ENCODE measurements at places on chromosomes 11 and 22.
A peak's percentile ranks its signal among the peaks of the same experiment; 100 is the strongest.

- peak; percentile 97 for DNase-seq
Measured at GRCh38 chr22:35589071-35589755, 27.9 kb downstream of the MB start.

DNA sequence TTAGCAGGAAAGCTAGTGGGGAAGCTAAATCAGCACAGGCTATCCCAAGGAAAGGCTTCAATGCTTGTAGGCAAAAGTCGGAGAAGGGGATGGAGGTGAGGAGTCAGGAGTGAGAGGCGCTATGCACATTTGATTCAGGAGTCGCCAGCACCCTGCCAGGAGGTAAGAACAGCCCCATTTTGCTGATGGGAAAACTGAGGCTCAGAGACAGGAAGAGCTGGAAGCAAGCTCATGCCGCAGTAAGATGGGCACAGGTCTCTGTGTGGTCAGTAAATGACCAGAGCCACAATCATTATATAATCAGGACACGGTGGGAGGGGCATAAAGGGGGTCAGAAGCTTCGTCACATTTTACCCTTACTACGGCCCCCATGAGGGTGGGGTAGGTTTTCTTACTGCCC lies 504.4 kb downstream of the MN1 start:
- DNase-seq = no peak

GRCh38 chr11:74102321-74102720 lies 68.5 kb downstream of the C2CD3 start:
- DNase-seq = no peak

DNA sequence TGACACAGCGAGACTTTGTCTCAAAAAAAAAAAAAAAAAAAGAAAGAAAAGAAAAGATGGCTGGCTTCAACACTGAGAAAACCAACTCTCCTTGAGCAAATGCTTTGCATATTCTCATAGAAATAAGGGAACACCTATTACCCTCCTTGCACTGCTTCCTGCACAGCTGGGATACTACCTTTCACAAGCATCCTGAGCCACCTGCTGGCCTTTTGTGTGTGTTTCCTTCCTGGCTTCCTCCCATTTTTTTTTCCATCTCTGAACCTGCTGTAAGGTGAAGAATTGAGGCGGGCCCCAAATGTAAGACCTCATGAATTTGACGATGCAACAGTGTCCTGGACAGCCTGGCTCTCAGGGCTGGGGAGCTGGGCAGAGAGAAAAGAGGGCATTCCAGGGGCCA lies 1.9 kb upstream of the RFPL3 start:
- DNase-seq = peak; percentile 45

- no peak for DNase-seq
Measured at GRCh38 chr11:33064033-33064825, 24.9 kb downstream of the TCP11L1 start.

GRCh38 chr11:10550503-10551289 lies 9.7 kb upstream of the RNF141 start:
- DNase-seq = peak; percentile 32

- DNase-seq = no peak
Measured at GRCh38 chr11:124081483-124081882, 33.8 kb upstream of the VWA5A start.

DNA sequence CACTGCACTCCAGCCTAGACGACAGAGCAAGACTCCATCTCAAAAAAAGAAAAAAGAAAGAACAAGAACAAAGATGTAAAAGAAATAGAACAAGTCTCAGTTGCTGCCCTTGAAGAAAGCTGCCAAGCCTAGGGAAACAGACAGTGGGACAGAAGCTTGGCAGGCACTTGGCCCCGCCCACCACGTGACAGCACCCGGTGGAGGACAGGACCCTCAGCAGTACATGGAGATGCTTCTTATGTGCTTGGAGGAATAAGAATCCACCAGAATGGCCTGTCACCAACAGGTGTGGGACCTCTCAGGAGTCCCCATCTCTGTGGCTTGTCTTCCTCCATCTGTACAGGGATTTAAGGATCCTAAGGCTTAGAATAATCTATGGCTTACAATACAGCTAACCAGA lies 7.6 kb upstream of the TMPRSS6 start:
- no peak for DNase-seq

GRCh38 chr11:3009481-3009880 lies 17.4 kb upstream of the NAP1L4 start:
- DNase-seq = no peak

DNA sequence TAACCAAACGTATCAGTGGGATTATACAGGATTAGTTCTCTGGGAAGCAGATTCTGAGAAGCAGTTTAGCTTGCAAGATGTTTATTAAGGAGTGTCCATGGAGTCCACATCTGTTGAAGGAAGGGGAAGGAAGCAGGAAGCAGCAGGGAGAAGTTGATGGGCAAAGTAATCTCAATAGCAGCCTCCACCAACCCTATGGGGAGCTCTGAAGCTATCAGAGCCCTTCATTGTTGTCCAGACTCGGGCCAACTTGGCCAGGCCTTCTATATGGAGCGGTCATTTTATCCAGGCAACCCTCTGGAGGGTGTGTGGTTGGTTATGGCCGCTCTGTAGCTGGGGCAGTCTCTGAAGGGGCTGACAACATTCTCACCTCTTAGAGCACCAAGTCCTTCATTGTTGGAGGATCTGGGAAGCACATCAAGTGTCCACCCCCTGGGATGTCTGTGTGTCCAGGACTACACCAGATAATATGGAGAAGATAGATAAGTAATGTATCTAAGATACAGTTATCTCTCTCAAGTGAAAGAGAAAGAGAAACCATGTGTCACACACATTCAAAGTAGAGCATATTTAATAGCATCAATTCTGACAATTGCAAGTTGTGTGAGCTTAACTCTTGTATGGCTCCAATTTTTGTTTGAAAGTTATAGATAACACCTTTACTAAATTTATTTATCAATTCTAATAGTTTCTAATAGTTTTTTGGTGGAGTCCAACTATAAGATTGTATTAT lies 101.7 kb upstream of the TRIM77 start:
- DNase-seq = no peak

DNA sequence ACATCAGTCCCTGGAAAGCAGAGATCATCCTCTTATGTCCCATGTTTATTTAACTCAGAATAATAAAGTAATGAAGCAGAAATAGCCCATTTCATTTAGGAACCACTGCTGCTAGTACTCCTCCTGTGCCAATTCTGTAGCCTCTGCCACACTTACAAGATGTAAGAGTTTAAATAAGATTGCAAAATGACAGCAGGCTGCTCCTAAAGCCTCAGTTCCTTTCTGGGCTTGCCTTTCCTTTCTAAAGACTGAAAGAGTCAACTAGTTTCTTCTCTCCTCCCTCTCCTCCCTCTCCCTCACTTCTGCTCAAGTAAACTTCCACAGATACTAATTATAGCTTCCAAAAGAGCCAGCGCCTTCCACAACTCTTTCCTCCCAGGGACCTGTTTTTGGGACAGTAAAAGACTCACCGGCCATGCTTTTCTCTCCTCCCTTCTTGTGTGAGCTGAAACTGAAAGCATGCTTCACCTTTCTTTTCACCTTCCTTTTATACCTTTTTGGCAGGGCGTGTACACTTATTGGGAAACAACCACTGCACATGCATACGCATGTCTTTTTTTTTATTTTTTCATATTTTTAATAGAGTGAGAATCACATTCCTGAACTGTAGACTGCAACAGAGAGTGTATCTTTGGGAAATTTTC lies 26.1 kb upstream of the CARD16 start:
- peak; percentile 52 for DNase-seq

All from MCF 10A (cell line).